Right renal pelvis (tissue), 4 donors: ENCODE measurements at places on chromosomes 6 and 20.
A peak's percentile ranks its signal among the peaks of the same experiment; 100 is the strongest.

DNA sequence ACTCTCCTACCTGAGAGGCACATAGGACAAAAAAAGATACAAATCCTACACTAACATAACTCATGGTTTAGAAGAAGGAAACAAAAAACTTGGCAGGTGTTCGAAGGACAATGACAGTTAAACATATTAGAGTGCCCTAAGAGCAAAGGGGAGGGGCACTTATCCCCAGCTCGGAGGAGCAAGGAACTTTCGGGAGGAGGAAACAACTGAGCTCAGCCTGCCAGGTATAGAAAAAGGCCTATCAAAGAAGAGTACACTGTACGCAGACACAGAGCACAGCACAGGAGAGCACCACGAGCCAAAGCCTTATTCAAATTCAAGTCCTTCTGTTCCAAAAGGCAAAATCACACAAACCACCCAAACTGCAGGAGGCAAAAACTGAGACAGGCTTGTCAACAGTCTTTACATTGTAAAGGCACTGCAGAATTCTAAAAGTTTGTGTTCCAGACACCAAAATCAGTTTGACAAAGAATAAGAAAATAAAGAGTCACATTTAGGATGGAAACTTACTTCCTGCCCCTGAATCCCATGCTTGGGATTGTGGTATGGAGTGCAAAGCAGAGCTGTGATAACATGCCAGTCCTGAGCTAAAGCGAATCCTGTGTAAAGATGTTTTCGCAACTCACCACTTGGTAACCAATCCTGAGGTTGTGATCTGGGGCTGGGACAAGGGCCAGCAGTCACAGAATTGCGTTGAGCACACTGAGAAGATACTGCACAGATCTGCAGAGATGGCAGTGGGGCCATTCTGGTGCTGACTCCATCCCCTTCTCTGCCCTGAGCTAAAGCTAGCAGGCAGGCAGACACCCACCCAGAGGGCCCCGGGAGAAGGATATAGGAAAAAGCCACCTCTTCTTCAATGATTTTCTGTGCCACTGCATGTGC is 108.6 kb downstream of the CHD6 start:
- DNase-seq = no peak

DNA sequence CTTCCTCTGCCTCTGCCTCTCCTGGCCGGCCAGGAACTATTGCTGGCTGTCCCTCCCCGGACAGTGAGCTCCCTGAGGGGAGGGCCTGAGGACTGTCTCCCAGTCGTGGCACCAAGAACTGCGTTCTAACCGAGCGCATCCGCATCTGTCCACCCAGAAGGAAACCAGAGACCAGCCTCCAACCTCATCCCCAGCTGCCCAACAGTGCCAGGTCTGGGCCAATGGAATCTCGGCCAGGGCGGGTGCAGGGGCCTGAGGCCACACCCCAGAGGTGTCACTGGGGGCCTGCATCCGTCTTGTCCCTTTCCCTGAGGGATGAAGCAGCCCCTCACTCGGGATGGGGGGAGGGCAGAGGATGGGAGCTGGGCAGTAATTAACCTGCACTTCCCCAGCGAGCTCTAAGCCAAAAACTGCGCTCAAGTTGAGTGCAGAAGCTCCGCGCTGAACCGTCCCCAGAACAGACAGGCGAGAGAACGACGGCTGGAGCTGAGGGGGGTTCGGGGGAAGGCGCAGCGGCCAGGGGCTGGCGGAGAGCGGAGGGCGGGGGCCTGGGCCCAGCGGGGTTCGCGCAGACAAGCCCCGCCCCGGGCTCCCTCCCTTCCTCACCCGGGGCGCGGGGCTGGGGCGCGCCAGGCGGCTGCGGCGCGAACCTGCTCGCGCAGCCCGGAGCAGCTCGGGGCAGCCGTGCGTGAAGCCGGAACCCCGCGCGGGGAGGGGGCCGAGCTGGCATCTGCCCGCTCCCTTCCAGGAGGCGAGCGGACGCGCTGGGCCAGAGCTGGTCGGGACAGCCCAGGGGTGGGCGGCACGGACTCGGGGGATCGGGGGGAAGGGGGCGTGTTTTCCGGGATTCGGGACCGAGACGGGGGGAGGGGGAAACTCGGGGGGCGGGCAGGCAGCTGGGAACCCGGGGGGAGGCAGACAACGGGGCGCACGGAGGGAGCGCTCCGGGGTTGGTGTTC is 1.4 kb downstream of the TFEB start:
- DNase-seq = peak; percentile 69

DNA sequence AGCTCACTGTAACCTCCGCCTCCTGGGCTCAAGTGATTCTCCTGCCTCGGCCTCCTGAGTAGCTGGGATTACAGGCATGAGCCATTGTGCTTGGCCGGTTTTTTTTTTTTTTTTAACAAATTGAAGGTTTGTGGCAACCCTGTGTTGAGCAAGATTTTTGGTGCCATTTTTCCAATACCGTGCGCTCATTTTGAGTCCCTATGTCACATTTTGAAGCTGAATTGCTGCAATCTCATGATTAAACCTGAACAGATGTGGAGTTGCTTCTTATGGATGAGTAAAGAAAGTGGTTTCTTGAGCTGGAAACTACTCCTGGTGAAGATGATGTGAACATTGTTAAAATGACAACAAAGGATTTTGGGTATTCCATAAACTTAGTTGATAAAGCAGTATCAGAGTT is 16.6 kb downstream of the SASH1 start:
- no peak for DNase-seq

GRCh38 chr6:158172001-158172400 is 3.9 kb downstream of the GTF2H5 start:
- no peak for DNase-seq

DNA sequence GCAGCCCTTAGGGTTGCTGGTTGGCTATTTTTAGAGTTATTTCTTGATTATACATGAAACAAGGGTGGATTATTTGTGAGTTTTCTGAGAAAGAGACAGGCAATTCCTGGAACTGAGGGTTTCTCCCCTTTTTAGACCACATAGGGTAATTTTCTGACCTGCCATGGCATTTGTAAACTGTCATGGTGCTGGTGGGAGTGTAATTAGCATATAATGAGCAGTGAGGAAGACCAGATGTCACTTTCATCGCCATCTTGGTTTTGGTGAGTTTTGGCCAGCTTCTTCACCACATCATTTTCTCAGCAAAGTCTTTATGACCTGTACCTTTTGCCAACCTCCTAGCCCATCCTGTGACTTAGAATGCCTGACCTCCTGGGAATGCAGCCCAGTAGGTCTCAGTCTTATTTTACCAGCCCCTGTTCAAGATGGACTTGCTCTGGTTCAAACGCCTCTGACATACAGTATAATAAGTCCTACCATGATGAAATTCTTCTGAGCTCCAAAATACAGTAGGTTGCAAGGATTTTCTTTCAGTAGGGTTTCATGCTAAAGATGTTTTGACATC is 117.1 kb downstream of the ISM1 start:
- no peak for DNase-seq
